CD4-positive, alpha-beta T cell (primary cell): ENCODE measurements at places on chromosomes 2 and 18. TPM values are rescaled to one million over a fixed set of nuclear protein-coding genes. Genes with fewer than 3 reads are reported as not detected.

- H3K36me3 ChIP-seq, result no peaks in the 10 kb centered on the region
- no peak overlapping the region for H3K27ac ChIP-seq
- H3K27me3 ChIP-seq, result no peaks in the 10 kb centered on the region
- H3K4me3 ChIP-seq, result no peak overlapping the region
- H3K4me1 ChIP-seq, result no peaks in the 10 kb centered on the region
These were observed 341.0 kb downstream of the MEIS1 start for GRCh38 chr2:66775730-66776422.

DNA sequence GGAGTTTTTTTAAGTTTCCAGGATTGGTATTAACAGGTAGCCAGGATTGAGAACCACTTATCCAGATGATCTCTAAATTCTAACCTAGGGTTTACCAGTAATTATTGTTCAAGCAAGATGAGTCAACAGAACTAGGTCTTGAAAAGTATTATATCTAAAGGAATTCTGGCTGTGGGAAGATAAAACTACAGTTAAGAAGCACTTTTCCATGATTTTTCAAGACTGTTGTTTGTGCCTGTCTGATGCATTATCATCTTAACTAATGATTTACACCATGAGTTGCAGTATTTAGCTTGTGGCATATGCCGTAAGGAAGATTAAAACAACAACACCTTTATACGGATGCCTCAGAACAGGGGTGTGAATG, 142.2 kb upstream of the CCDC68 start:
- no peaks in the 10 kb centered on the region for H3K27me3 ChIP-seq
- H3K36me3 ChIP-seq, result no peaks in the 10 kb centered on the region

GRCh38 chr2:179773986-179774385, 87.4 kb downstream of the ZNF385B start:
- H3K27ac ChIP-seq, result no peak overlapping the region
- DNase-seq, result no peak

GRCh38 chr2:156884216-156884615, 373.3 kb upstream of the GALNT5 start:
- no peak overlapping the region for H3K27ac ChIP-seq
- H3K36me3 ChIP-seq, result no peaks in the 10 kb centered on the region
- no peak overlapping the region for H3K4me3 ChIP-seq
- no peaks in the 10 kb centered on the region for H3K4me1 ChIP-seq

DNA sequence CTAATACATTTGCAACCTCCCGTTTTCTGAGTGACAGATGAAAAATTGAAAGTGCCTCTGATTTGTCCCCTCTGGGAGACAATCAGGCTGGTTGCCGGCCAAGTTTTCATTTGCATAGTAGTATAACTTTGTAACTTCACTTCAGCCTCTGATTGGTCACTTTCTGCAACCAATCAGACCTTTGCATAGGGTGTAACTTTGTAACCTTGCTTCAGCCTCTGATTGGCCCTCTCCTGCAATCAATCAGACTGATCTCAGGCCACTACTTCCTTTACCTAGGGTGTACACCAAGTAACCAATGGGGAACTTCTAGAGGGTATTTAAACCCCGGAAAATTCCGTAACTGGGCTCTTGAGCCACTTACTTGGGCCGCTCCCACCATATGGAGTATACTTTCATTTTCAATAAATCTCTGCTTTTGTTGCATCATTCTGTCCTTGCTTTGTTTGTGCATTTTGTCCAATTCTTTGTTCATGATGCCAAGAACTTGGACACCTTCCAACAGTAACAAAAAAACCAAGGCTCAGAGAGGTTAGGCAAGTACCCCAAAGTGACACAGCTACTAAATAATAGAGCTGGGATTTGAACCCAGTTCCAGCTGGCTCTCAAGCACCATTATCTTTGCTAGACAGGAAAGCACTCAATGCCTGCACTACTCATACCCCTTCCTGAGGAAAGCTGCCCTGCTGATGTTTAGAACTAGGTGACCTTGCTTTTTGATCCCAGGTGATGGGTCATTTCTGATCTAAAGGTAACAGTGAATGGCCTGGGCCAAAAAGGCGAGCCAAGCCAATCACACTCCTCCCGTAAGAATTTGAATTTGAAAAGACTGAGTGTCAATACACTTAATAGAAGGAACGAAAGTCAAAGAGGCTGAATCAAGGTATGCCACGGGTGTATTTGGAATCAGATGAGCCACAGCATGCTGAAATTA, 10.9 kb upstream of the MYOM1 start:
- no peak overlapping the region for H3K27ac ChIP-seq
- DNase-seq, result no peak
- H3K4me1 ChIP-seq, result no peaks in the 10 kb centered on the region
- H3K36me3 ChIP-seq, result no peaks in the 10 kb centered on the region

DNA sequence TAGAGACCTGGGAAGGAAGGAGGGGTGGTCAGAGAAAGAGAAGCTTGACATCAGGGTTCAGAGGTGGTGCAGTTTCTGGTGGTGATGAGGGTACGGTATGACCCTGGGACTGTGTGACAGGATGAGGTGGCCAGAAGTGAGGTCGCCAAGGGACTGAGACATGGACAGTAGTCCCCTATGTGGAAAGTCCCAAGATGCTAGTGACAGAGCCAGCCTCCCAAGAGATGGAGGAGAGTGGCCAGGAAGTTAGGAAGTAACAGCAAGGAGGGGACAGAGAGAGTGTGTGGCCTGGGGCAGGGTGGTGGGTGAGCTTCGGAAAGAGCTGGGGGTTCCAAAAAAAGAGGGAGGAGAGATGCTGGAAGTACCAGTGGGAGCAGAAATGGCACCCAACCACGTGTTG, 66.0 kb downstream of the SMAD7 start:
- DNase-seq, result no peak
- peaks cover 2% of the 10 kb centered on the region for H3K4me1 ChIP-seq
- H3K36me3 ChIP-seq, result no peaks in the 10 kb centered on the region
- H3K27ac ChIP-seq, result no peak overlapping the region
- H3K4me3 ChIP-seq, result no peak overlapping the region

DNA sequence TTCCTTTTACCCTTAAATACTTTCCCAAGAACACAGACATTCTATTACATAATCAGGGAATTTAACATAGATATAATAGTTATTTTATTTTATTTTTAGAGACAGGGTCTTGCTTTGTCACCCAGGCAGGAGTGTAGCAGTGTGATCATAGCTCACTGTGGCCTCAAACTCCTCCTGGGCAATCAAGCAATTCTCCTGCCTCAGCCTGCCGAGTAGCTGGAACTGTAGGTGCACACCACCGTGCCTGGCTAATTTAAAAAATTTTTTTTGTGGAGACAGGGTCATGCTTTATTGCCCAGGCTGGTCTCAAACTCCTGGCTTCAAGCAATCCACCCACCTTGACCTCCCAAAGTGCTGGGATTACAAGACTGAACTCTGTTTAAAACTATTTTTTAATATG, 45.6 kb downstream of the SLC4A1AP start:
- no peak overlapping the region for H3K4me3 ChIP-seq
- no peak for DNase-seq
- H3K4me1 ChIP-seq, result no peaks in the 10 kb centered on the region
- no peaks in the 10 kb centered on the region for H3K36me3 ChIP-seq
- no peaks in the 10 kb centered on the region for H3K27me3 ChIP-seq

DNA sequence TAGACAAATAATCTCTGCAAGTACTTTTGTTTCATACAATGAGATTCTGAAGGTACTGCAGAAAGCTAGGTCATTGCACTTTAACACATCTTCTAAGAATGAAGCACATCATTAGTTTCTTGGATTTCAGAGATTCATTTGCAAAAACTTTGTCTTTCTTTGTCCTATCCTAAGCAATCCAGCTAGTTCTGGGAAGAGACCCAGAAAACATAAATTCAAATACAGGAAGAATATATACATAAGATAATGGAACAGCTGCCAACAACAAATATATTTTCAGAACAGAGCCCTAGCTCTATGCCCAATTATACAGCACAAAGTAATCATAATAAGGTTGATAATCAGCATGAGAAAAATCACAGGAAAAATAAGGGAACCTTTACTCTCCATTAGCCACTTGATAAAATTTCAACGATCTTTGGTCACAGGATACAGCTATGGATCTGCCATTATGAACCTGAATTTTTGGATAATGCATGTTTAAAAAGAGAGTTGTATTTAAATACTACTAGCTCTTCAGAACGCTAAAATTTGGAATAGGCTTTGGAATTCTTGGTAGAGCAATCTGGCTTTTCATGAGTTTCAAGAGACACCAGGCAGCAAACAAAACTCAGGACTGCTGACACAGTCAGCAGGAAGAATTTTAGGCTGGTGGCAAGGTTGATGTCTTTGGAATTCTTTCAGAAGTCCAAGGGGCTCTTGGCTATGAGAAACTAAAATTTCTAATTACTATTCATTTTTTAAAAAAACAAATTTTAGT, 250.4 kb upstream of the SMIM21 start:
- no peak overlapping the region for H3K27ac ChIP-seq
- DNase-seq, result no peak
- no peaks in the 10 kb centered on the region for H3K27me3 ChIP-seq
- no peak overlapping the region for H3K4me3 ChIP-seq

UGT1A8 gene
- not detected for total RNA-seq

ANKRD62 gene
- total RNA-seq, result not detected

DYNC2LI1 gene
- total RNA-seq, result 2.1 TPM
